ENCODE measurements at places on chromosomes 12 and 14.

GRCh38 chr12:12901158-12901791, 9.9 kb downstream of the GPRC5A start:
- DNase-seq, result no peak

- DNase-seq, result no peak
Observed at GRCh38 chr14:58488550-58488949, 61.0 kb downstream of the KIAA0586 start.

- DNase-seq, result no peak
Observed at GRCh38 chr14:99467336-99468078, 13.2 kb downstream of the SETD3 start.

DNA sequence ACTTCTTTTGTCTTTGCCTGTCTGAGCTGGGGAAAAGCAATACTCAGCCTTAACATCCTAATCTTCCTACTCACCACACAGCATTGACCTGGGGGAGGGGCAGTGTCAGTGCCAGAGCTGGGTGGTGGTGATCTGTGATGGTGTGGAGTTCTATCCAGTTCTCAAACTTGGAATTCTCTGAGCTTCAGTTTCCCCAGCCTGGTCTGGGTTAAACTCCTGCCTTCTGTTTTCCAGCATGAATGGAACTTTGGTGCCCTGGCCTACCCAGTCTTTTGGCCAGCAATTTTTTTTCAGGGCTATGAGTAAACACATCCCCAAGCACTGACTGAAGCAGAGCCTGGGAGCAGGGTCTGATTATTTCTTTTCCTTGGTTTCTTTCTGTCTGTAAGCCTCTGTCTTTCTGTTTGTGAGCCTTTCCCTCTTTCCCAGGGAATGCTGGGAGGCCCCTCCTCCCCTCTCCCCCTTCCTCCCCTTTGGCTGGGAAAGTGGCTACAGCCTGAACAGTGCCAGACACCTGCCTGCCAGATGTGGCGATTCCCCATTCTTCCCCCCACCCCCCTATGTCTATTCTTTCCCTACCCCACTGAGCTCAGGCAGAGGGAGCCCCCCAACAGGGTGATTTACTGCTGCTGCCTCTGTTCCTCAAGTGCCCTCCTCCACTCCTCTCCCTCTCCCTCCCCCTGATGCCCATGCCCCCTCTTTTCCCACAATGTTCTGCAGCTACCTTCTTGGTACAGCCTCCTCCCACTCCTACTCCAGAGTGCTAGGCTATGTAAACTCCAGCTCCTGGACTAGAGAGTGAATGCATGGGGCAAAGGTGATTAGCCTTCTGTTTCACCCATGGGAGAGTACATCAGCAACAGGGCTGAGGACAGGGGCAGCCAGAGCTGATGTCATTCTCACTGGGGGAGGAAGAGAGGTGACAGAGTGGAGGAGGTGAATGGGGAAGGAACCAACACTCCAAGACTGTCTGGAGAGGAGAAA, 11.1 kb downstream of the GPR84 start:
- DNase-seq, result peak; percentile 57

DNA sequence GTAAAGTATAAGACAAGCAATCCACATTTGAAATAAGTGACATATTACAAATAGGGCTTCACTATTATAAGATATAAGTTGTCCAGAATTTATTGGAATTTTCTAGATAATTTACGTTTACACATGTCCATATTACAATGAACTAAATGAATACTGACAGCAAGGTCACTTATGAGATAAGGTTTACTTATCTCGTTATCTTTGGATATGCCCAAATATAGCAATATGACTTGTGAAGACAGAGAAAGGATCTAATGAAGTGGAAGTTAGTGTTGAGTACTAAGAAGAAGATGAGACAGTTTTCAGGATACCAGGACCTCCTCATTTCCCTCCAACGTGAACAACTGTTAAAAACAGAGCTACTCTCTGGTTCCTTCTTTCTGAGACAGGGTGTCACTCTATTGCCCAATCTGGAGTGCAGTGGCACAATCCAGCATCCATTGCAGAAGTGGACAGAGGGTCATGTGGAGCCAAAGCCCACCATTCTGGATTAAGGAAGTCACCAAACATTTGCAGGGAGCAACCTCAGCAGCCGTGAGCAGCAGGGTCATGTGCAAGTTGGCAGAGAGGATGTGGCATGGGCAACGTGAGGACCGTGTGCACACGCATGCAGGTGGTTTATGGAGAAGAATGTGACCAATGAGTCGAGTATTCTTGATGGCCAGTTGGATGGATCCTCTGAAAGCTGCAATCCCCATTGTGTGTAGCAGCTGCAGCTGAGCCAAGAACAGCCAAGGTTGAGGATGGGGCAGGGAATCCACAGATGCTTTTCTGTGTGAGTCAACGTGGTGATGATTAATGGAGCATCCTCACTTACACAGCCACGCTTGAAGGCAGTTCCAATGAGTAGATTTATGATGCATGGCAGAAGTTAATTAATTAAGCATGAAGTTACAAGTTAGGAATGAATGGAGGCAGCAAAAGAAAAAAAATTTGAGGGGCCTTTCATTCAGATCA, 111.0 kb downstream of the BICD1 start:
- no peak for DNase-seq

DNA sequence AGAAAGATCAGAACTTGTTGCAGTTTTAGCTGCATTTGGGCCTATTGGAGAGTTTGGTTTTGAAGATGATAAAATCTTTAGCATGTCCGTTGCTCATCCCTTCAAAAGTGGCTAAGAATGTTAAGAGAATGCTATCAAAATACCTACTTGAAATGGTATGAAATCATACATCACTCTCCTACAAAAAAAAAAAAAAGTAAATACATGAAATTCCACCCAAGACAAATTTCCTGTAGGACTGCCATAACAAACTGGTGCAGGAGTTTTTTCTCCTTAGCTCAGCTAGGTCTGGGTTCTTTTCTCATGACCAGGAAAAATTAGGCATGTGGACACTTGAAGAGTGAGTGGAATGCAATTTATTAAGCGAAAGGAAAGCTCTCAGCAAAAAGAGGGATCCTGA, 15.9 kb upstream of the FAR2 start:
- DNase-seq, result no peak

DNA sequence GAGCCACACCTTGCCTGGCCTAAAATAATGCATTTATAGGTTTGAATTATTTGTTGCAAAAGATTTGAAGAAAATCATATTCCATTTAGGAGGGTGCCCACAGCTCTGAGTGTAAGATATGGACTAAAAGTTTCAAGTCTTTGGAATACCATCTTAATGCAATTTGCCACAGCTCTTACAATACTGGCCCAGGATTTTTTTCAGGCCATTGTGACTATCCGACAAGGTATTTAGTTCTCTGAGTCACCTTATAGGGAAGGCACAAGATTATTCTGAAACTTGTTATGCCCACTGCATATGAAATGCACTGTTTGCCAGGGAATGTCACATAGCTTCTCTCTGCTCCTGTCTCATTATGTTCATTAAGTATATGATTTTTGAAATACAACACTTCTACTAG, 29.6 kb upstream of the SLC6A13 start:
- no peak for DNase-seq

- DNase-seq, result no peak
Observed at GRCh38 chr14:76726551-76726970, 34.7 kb upstream of the VASH1 start.

DNA sequence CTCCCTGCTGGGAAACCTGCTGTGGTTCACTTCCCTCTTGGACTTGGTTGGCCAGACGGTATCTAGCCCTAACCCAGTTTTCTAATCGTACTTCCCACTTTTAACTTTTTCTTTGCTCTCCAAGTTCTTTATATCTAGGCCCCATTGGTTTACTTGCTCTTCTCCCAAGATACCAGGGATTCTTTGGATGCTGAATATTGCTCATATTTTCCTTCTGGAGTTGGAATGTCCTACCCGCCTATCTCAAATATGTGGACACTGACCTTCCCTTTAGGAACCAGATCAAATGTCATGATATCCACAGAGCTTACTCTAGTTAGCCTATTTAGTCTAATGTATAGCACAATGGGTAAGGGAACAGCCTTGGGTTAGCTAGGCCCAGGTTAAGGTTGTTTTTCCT, 228.6 kb downstream of the DACT1 start:
- DNase-seq, result no peak

- no peak for DNase-seq
Observed at GRCh38 chr12:42296503-42297109, 29.3 kb downstream of the ZCRB1 start.

GRCh38 chr12:101207086-101207780, 2.8 kb downstream of the SLC5A8 start:
- DNase-seq, result no peak

DNA sequence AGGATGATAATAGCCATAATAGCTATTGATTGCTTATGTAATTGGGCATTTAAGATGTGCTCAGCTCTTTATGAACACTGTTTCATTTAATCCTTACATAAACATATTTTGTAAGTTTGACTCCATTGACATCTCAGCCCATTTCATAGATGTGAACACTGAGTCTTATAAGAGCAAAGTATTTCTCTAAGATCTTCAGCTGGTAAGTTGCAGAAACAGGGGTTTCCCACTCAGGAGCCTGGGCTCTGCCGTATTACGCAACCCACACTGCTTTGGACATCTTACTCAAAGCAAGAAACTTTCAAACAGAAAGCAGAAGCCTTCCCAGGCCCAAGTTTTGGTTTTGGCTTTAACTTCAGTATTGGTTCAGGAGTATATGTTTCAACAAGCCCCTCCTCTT, 705.1 kb downstream of the MED13L start:
- DNase-seq, result no peak

GRCh38 chr14:54230645-54231044, 166.2 kb upstream of the CDKN3 start:
- DNase-seq, result no peak

- no peak for DNase-seq
Observed at GRCh38 chr14:80017795-80018194, 193.5 kb downstream of the DIO2 start.

- DNase-seq, result no peak
Observed at GRCh38 chr12:121333747-121334146, 18.5 kb downstream of the ANAPC5 start.

- no peak for DNase-seq
Observed at GRCh38 chr12:21336656-21337055, 1.9 kb upstream of the SLCO1A2 start.

Data from NCI-H1105 (cell line).